ENCODE measurements at places on chromosomes 1 and 21. TPM values are rescaled to one million over a fixed set of nuclear protein-coding genes. Genes with fewer than 3 reads are reported as not detected.

GRCh38 chr1:248521856-248522255 is 14.0 kb downstream of the OR2G6 start:
- DNase-seq: no peak

GRCh38 chr1:185894791-185895190 is 160.6 kb downstream of the HMCN1 start:
- peak; percentile 5 for DNase-seq

- peak; percentile 69 for DNase-seq
Measured at GRCh38 chr1:44672254-44672955, 1.9 kb downstream of the TMEM53 start.

DNA sequence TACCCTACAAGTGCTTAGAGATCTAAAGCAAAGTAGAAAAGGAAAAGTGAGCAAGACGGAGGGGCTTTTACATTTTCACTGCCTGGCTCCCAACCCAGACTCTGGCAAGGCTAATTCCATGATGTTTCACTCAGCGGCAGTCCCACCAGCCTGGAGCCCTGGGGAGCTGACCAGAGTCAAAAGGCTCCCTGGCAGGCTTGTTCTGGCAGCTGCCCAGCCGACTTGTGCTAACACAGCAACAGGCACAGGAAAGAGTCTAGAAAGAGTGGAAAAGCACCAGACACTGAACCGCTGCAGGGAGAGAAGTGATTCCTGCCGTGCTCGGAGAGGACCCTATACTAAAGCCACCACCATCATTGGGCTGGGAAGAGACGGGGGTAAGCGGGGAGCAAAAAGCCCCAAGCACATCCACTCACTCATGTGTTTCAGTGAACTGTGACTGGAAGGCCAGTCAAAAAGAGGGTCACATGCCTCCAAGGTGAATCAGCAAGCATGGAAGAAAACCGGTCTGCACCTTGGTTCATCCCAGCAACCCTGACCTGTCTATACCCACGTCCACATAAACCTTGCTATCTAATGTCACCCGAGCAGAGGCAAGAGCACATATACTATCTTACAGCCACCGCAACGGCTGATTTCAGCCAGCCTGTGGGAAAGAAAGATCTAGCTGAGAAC is 8.0 kb downstream of the SMIM12 start:
- peak; percentile 35 for DNase-seq

- peak; percentile 58 for DNase-seq
Measured at GRCh38 chr1:191034132-191034531, 556.5 kb upstream of the BRINP3 start.

GRCh38 chr1:26938004-26938658 is 16.6 kb downstream of the NUDC start:
- no peak for DNase-seq

DNA sequence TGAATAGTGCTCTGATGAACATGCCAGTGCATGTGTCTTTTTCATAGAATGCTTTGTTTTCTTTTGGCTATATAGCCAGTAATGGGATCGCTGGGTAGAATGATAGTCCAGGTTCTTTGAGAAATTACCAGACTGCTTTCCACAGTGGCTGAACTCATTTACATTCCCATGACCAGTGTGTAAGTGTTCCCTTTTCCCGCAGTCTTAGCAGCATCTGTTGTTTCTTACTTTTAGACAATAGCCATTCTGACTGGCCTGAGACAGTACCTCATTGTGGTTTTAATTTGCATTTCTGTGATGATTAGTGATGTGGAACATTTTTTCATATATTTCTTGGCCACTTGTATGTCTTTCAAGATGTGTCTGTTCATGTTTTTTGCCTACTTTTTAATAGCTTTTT is 784.5 kb downstream of the USP25 start:
- no peak for DNase-seq

DNA sequence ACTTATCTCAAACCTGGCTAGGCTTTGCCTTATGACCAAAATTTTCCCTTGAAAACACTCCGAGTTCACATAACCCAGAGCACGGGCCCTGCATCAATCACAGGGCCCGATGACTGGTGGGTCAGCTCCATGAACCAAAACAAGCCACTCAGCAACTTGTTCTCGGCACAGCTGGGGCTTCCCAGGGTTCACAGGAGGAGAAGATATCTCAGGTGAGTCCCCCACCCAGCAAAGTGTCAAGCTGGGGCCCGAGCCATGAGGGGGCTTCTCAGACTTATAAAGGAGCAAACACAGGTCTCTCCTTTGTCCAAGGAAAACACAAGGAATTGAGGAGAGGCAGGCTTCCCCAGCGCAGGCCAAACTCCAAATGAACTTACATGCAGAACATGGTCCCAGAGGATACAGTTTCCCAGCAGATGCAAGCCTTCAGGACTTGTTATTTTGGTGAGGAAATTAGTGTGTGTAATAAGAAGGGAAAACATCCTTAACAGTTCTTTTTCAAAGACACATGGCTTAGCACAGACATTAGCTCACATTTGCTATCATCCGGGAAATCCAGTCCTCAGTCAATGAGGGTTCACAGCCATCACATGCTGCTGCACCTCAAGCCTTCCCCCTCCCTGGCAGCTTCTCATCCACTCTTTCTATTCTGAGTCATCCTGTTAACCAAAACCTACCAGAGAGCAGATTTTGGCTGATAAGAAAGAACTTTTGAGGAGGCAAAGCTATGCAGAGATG is 98.1 kb upstream of the NFIA start:
- no peak for DNase-seq

GRCh38 chr1:11058595-11059154 is 1.1 kb downstream of the SRM start:
- DNase-seq: no peak

GRCh38 chr1:65260851-65261473 is 48.4 kb upstream of the DNAJC6 start:
- peak; percentile 77 for DNase-seq

GRCh38 chr1:178155481-178156255 is 61.8 kb downstream of the RASAL2 start:
- DNase-seq: no peak

DNA sequence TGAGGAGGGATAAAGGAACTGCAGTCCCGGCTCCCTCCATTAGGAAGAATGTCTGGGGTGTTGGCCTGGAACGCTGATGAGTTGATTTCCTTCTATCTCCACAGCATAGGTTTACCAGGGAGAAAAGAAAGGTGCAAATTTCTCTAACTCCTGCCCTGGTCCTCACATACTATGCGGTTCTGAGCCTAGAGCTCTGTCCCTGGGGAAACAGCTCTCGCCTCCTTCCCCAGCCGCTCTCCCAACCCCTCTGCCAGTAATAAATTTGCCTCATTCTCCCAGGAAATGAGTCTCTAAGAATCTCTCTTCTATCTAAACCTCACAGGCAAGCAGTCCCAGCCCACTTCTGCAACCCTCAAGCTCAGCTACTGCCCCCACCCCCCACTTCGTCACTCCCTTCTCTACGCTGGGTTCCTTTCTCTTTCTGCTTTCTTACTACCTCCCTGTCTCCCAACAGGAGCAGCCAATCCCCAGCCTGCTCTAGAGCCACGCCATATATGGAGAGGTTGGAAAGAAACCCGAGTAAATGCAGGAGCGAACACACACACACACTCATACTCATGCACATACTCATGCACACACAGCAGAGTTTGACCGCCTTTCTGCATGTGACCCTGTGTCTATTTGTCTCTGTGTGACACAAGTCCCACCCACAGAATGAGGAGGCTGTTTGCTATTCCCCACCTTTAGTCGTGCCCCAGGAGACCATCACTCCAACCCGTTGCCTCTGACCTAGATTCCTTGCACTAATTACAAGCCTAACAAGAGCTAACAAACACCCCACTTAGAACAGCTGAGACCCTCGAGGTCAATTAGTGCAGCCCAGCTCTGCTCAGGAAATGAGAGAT is 13.4 kb downstream of the PLEKHO1 start:
- peak; percentile 99 for DNase-seq

DNA sequence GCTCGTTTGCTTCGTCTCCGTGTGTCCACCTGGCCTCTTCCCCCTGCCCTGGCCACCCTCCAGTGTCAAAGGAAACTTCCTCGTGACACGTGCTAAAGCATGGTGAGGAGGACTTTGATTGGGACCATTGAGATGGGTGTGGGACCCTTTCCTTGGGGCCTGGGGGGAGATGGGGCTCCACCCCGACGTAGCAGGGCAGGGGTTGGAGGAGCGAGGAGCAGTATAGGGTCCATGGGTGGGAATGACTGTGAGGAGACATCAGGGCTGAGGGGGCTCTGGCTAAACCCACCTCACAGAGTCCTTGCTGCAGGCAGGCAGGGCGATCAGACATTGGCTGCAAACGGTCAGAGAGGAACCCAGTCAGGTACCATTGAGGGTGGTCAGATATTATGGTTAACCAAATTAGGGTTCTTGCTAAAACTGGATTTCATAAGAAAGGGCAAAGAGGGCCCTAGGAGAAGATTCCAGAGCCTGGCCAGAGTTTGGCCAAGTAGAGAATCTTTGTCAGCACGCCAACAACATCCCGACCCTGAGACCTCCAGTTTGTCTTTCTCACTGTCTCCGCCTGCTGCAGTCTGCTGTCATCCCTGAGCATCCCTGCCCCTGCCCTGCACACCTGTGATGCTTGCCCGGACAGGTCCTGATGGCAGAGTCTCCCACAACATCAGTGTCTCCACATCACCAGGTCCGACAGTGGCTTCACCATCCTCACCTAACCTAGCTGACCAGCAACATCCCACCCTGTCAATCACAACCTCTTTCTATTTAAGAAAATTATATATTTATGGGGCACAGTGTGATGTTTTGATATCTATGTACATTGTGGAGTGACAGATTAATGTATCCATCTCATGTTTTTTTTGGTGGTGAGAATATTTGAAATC is 8.0 kb downstream of the RNF187 start:
- DNase-seq: no peak

- no peak for DNase-seq
Measured at GRCh38 chr1:248847956-248848561, 10.0 kb downstream of the ZNF672 start.

- DNase-seq: no peak
Measured at GRCh38 chr1:89503690-89504089, 20.9 kb upstream of the LRRC8B start.

GRCh38 chr1:191889623-191890003 is 268.6 kb upstream of the RGS18 start:
- no peak for DNase-seq

GRCh38 chr1:175808999-175809398 is 65.6 kb upstream of the TNR start:
- no peak for DNase-seq

GRCh38 chr1:117268535-117269455 is 58.1 kb upstream of the VTCN1 start:
- DNase-seq: peak; percentile 35

- no peak for DNase-seq
Measured at GRCh38 chr1:163928069-163928468, 606.3 kb downstream of the NUF2 start.

GRCh38 chr1:27349784-27350662 is 8.2 kb downstream of the SYTL1 start:
- peak; percentile 33 for DNase-seq

- no peak for DNase-seq
Measured at GRCh38 chr21:45983981-45984551, 2.5 kb downstream of the COL6A1 start.

XKR8 gene
- 3.2 TPM for total RNA-seq

DNAJC28 gene
- total RNA-seq: 1.3 TPM

S100A8 gene
- 50.0 TPM for total RNA-seq

HNRNPCL4 gene
- total RNA-seq: not detected

NR1I3 gene
- not detected for total RNA-seq

ATAD3C gene
- total RNA-seq: 0.26 TPM

SLC45A3 gene
- 0.77 TPM for total RNA-seq

FAM110D gene
- not detected for total RNA-seq

HAX1 gene
- 143 TPM for total RNA-seq

SLC2A5 gene
- total RNA-seq: 0.26 TPM

SYT11 gene
- total RNA-seq: 0.77 TPM

SPRR4 gene
- not detected for total RNA-seq
